ENCODE measurements at places on chromosomes 12 and 14. TPM values are rescaled to one million over a fixed set of nuclear protein-coding genes. Genes with fewer than 3 reads are reported as not detected.

Gene GUCY2C
- total RNA-seq: not detected

Gene AQP6
- total RNA-seq: not detected

Gene ITGB7
- total RNA-seq: 169 TPM

Gene EGLN3
- 1.9 TPM for total RNA-seq

Gene REP15
- not detected for total RNA-seq

Gene LLPH
- 29.1 TPM for total RNA-seq

Gene FOXN4
- total RNA-seq: not detected

Gene TAS2R31
- total RNA-seq: 1.1 TPM

Gene IFI27
- total RNA-seq: 3.1 TPM

Gene ATG2B
- total RNA-seq: 12.8 TPM

Gene LUM
- not detected for total RNA-seq

Gene SMAGP
- total RNA-seq: 0.73 TPM

Gene TNS2
- total RNA-seq: 2.4 TPM

Gene AJUBA
- 1.5 TPM for total RNA-seq

Gene RNU6-7
- total RNA-seq: not detected

Gene ZDHHC22
- total RNA-seq: not detected

Gene FLVCR2
- total RNA-seq: 7.6 TPM

Gene FAM90A1
- total RNA-seq: 0.41 TPM

Gene CCDC184
- 0.40 TPM for total RNA-seq

Gene TMEM260
- 13.2 TPM for total RNA-seq

Gene NELL2
- total RNA-seq: 43.5 TPM

Gene CYP46A1
- 0.19 TPM for total RNA-seq

Gene WNT1
- total RNA-seq: not detected

Gene ALG10B
- total RNA-seq: 14.0 TPM

Gene SLC39A2
- not detected for total RNA-seq

Gene CCDC177
- not detected for total RNA-seq

Gene GPD1
- total RNA-seq: 0.34 TPM

Gene DIO3
- total RNA-seq: not detected

Gene TMCC3
- total RNA-seq: 0.43 TPM

Gene TPCN1
- 44.0 TPM for total RNA-seq

Gene RFX4
- total RNA-seq: not detected

Gene PYGL
- total RNA-seq: 1.2 TPM

Gene PCNX1
- 44.4 TPM for total RNA-seq

Gene PLCZ1
- total RNA-seq: not detected

Gene HCAR1
- total RNA-seq: 0.27 TPM

Gene PLA2G1B
- total RNA-seq: not detected

Gene MYH6
- total RNA-seq: not detected

Gene DDN
- total RNA-seq: 0.22 TPM

Gene VRTN
- not detected for total RNA-seq

Gene SRRM4
- total RNA-seq: not detected

Gene LMBR1L
- 59.1 TPM for total RNA-seq

Gene ERBB3
- total RNA-seq: 0.82 TPM

Gene INHBE
- total RNA-seq: 0.69 TPM

Gene MYBPC1
- total RNA-seq: not detected

Gene SDSL
- not detected for total RNA-seq

Measured in activated CD4-positive, alpha-beta memory T cell treated with anti-CD3 and anti-CD28 coated beads for 36 hours (primary cell).